Activated CD4-positive, alpha-beta T cell treated with anti-CD3 and anti-CD28 coated beads, Interleukin-10, Interleukin-2, amounts not matched to agents 100 ng/mL and 50 ng/mL, durations not matched to agents 16 hours and 8 hours (primary cell): ENCODE measurements at places on chromosomes 7 and 10.
A peak's percentile ranks its signal among the peaks of the same experiment; 100 is the strongest.

DNA sequence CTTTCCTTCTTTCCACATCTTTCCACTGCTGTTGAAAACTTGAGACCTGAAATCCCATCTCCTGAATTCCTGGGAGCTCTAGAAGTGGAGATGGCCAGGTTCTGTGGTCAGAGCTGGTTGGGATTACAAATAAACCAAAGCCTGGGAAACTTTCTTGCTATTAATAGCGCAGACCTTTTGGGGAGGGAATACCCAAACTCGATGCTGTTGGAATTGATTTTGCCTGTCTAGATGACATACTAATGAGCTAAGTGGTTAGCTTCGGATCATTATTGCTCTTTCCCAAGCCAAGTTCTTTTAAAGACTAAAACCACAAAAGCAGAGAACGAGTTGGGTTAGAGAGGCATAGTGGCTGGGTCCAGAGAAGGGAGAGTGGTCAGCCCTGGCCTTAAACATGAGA is 76.6 kb downstream of the TCF7L2 start:
- no peak for DNase-seq

DNA sequence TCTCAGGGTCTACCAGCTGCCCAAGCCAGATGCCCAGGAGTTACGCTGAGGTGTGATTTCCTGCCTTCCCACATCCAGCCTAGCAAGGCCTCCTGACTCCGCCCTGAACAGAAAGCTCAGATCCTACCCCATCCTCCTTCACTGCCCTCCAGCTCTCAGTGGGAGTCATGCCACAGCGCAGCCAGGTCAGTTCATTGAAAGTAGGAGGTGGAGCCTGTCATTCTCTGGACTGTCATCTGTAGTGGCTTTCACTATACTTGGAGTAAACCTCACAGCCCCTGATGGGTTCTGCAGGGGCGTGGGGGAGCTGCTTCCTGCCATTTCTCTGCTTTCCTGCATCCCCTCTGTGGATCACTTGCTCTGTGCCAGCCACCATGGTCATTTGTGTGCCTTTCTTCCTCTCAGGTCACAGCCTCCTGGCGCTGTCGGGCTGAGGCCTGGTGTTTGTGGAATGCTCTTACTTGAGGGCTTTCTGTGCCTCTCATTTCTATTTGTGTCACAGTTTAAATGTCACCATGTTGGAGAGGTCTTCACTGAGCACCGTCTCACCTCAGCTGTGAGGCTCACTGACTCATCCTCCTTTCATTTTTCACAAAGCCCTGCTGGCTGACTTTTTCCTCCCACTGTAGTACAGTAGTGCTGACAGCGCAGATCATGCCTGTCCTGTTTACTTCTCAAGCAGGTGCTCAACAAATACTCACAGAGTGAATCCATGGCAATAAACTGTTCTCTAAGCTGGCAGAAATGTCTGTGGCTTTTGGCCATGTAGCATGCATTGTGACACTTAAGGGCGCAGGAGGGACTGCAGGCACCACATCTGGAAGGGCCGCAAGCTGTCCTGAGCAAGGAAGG is 61.0 kb upstream of the TMEM248 start:
- peak; percentile 73 for DNase-seq

GRCh38 chr7:150379441-150380379 is 580 bp downstream of the ZNF775 start:
- DNase-seq, result peak; percentile 23

DNA sequence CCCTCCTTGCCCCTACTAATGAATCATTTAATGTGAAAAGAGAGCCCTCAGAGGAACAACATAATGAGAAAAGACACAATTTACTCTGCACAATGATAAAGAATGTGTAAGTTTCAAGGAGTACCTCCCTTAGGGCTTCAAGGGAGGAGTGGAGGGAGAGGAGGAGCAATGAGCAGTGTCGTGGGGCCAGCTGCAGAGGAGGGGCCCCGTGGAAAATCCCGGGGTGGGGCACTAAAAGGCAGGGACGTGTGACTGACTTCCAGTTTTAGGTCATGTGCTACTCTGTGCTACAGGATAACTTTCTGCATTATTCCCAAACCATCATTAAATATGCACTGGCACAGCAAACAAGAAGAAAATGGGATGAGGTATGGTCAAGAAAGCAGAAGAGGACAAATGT is 108.1 kb downstream of the ANLN start:
- DNase-seq, result no peak

GRCh38 chr10:60282771-60283353 is 106.8 kb downstream of the ANK3 start:
- DNase-seq, result no peak
